ENCODE measurements at places on chromosomes 16 and 17. TPM values are rescaled to one million over a fixed set of nuclear protein-coding genes. Genes with fewer than 3 reads are reported as not detected.
A peak's percentile ranks its signal among the peaks of the same experiment; 100 is the strongest.

DNA sequence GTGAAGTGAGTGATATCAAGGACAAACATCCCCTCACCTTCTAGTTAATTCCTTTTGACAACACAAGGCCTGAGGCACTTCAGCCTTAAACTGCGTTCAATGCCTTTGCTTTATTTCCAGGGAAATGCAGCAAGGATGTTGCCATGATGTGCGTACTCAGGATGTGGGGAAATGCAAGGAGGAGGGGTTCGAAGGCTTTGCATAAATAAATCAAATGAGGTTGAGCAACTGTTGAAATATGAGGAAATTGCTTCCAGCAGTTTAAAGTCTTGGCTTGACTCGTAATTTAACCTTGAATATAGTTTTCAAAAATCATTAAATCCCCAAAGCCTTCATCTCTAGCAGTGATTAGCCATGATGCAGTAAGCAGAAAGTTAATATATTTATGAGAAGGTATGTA, 81.8 kb upstream of the CCL2 start:
- DNase-seq = no peak

Gene SLC16A13
- total RNA-seq = 1.4 TPM

Gene NACA2
- not detected for total RNA-seq

Gene PGAP3
- total RNA-seq = 3.9 TPM

Gene KRTAP1-1
- total RNA-seq = not detected

DNA sequence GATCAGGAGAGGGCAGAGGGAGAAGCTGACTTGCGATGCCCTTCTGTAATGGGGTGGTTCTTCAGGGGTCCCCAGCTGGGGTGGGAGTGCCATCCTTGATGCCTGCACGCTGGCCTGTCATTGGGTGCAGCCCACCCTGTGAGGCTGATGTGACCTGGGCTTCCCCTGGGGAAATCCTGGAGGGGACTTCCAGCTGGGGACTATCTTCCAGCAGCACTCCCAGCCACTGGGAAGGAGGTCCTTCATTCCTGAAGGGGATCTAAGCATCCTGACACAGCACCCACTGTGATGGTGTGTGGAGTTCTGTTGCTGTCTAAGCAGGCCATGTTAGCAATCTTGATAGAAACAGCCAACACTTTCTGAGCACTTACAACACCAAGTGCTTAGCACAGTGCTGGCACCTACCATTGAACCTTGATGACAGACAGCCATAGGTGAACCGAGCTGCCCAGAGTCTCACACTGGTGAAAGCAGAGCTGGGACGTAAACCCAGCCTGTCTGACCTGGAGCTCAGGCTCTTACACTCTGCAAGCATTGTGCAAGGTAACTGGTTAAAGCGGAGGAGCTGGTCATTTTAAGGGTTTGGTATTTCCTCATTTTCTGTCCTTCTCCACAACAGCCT, 211.3 kb downstream of the CCDC182 start:
- DNase-seq = no peak

DNA sequence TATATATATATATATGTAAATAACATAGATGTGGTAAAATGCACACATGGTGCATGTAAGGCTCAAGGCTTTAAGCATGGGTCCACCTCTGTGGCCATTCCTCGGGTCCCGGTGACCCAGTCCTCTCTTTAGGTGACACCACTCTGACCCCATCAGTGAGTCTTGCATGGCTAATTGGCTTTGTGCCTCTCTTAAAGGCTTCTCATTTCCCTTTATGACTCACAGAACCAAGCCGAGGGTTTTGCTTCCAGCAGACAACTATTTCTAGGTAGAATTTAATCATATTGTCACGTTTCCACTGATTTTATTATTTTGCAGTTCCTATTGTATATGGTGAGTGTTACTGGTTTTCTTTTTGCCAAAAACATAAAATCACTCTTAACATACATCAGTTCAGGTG, 59.7 kb downstream of the PLCG2 start:
- peak; percentile 65 for DNase-seq

GRCh38 chr17:68972119-68972704, 17.0 kb upstream of the ABCA8 start:
- peak; percentile 52 for DNase-seq

Gene HS3ST3A1
- 0.39 TPM for total RNA-seq

DNA sequence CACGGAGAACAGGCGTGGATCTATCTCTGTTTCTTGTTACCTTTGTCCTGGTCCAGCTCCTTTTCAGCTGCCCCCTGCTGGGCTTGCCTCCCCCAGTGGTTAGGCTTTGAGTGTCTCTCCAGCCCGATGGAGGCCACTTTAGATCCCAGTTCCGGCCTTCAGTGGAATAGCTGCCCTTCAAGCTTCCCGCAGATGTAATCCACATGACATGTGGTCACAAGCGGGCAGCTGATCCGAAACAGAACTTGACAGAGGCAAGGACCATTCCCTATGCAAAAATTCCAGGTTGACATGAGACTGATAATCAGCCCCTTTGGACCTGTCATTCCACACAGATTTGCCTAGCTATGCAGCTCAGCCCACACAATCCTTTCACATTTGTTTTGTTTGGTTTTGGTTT, 40.6 kb upstream of the AQP8 start:
- DNase-seq = no peak

DNA sequence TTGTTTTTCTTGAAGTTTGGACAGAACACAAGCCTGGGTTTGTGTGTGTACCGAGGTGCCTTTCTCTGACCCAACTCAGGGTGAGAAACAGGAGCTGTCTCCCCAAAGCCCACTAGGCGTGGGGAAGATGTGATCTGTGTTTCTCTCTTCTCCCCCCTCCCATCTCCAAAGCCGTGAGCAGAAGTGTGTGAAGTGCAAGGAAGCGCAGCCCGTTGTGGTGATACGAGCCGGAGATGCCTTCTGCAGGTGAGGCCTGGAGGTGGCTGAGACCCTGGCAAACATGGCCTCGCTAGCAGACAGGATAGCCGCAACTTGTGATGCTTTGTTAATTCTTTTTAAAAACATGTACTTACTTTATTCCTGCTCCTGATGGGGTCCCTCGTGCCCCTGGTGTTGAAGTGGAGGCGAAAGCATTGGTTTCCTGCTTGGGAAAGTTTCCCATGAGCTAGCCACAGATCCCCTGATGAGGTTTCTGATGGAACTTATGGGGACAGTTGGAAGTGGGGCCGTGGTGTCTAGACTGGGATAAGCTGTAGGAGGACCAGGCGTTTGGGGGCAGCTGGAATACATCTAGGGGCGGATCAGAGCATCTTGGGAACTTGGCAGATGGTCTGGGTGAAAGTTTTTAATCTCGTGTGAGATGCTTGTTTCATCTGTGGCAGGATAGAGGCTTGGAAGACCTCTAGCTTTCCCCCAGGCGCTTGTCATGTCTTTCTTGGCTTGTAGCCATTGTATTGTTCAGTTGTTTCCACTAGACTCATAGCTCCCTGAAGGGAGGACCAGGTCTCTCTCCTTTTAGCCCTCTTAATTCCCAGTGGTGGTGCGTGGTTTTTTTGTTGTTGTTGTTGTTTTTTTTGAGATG, 893 bp downstream of the CTU2 start:
- DNase-seq = peak; percentile 35

GRCh38 chr17:5413682-5414081, 5.8 kb downstream of the NUP88 start:
- DNase-seq = peak; percentile 81

GRCh38 chr16:46970089-46970488, 3.4 kb downstream of the DNAJA2 start:
- DNase-seq = peak; percentile 6

Gene DNAAF8
- 0.13 TPM for total RNA-seq

DNA sequence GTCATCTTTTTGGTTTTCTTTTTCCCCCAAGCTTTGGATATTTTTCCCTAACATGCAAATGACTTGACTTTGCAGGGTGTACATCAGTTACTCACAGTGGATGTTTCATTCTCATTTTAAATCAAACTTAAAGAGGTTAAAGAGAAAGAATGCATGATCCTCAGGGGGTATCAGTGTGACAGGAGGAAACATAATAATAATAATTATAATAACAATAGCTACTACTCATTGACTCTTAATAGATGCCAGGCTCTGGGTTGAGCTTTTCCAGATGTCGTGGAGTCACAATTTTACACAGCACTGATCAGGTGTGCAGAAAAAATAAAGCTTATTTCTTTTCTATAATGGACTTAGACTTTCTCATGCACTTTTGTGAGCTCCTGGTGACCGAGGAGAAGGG, 157.2 kb upstream of the CACNG3 start:
- no peak for DNase-seq

DNA sequence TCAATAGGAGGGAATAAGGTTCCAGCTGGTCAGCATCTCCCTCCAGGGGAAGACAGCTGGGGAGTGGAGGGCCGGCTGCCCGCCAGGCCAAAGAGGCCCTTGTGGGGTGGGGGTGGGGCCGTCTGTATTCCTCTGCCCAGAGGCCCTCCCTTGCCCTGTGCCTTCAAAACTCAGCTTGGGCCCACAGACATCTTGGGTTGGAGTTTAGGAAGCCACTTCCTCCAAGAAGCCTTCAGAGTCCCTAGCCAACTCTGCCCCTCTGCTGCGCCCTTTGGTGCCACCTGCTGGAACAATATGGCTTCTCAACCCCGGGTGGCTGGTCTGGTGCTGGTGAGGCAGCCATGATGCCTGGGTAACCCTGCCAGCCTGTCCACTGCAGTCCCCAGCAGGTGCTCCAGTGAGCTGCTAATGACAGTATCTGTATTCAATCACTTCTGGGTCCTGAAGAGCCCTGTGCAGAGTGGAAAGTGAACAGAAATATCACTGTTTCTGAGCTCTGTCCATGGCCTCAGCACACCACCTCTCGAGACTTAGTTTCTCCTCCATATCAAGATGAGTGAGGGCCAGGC, 16.7 kb downstream of the HSD11B2 start:
- no peak for DNase-seq

GRCh38 chr16:30553393-30553899, 4.7 kb downstream of the ZNF764 start:
- no peak for DNase-seq

Gene OTOP3
- not detected for total RNA-seq

DNA sequence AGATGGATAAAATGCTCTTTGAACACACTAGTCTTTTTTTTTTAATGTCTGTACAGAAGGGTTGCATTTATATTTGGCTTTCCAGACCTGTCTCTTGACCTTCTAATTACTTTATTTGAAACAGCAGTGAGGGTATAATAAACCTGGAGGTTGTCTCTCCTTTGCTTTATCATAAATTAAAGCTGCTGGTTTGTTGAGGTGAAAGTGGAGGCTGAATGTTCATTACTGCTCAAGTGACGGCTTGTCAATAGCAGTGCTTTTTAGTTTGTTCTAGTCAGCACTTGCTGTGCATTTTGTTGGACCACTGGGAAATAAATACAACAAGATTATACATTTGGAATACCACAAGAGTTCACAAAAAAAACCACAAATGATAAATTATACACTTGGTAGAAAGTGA, 264.2 kb downstream of the IRX3 start:
- no peak for DNase-seq

DNA sequence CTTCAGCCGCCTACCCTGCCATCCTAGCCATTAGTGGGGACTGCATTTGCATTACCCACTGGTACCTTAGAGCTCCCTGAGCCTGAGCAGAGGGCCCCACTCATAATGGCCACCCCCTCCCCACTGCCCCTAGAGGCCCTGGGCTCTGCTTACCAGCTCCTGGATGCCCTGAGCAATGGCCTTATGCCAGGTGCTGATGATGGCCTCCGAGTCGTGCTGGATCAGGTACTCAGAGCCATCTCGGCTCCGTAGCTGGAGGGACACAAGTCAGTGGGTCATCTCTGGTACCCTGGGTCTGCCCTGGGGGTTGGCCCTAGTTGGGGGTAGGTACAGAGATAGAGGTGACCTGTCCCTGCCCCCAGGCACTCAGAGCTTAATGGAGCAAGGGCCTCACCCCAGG, 34.9 kb downstream of the ARHGAP27 start:
- no peak for DNase-seq

Gene KCNH4
- total RNA-seq = 0.13 TPM

DNA sequence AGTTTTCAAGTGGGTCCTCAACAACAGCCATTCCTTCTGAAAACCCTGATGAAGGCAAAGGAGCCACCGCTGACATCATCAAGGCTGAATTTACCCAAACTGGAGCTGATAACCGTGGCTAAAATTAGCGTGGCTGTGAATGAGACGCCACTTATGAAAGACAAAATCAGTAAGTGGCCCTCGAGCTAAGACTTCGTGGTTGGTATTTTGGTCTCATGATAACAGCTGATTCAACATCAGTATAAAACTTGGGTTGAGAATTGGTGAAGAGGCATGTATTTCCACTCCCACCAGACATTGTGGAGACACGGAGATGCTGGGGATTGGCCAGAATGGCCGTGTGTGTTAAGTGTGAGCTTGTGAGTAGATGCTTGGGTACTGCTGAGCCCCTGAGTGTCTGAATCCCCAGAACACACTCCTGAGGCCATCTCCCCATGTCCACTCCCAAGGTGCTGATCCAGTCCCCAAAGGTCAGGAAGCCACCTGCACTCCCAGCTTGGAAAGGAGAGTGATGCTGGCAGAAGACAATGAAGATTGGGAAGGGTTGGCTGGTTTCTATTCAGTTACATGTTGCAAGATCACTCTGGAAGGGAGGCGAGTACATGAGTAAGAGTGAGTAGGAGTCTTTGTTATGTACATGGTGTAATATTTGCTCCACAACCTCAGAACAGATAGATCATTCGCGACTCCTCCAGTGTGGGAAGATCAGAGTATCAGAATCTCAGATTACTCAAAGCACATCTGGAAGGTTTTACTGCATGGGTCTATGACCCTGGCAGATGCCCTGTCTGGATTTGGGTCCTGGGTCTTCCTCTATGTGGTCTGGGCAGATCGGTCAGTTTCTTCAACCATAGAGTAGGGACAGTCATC, 207.7 kb downstream of the HS3ST3A1 start:
- DNase-seq = no peak

- no peak for DNase-seq
Observed at GRCh38 chr16:88747588-88748301, 37.3 kb downstream of the PIEZO1 start.

Gene SCNN1B
- 3.0 TPM for total RNA-seq

DNA sequence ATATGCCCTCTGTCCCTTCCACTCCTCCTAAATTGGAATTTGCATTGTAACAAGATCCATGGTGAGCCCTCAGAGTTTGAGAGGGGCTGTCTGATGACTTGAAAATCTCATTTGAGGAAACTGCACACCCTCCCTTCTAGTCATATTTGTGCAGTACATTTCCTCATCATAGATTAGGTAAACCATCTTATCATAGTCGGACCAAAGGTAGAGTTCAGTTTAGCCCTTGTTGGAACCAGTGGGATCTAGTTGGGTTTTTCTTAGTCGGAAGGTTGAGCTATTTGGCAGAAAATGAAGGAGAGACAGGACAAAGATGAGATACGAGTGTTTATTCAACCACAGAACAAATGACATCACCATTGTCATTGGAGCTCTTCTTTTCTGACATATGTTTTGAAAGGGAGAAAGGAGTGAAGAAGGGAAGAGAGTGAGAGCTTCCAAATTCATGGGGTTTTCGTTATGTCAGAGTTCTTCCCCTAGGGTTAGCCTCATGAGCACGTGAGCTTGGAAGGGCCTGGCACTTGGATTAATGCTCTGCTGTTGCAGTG, 15.8 kb upstream of the KRT20 start:
- no peak for DNase-seq

Gene TNFRSF17
- total RNA-seq = not detected

GRCh38 chr17:12395733-12396354, 269.8 kb upstream of the MYOCD start:
- DNase-seq = no peak

Gene MARVELD3
- 0.51 TPM for total RNA-seq

- no peak for DNase-seq
Observed at GRCh38 chr17:66322764-66323163, 20.4 kb downstream of the PRKCA start.

Gene CEP295NL
- total RNA-seq = 0.64 TPM
